ENCODE measurements at places on chromosomes 5 and 9. TPM values are rescaled to one million over a fixed set of nuclear protein-coding genes. Genes with fewer than 3 reads are reported as not detected.
A peak's percentile ranks its signal among the peaks of the same experiment; 100 is the strongest.

DNA sequence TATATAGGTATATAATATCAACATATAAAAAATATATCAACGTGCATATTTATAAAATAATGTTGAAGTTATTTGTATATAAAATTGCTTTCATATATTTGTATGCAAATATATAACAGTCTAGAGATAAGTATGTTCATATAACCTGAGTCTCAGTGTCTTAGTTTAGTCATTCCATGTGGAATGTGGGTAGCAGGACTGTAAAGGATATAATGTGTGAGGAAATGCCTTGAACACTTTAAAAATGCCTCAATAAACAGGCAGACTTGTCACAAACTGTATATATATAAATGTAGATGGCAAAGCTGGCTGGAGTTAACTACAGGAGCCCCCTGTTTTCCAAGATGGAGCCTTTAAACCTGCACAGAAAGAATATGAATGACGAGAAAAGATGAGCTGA is 48.4 kb downstream of the CCDC125 start:
- no peak overlapping the region for H3K4me3 ChIP-seq
- no peaks in the 10 kb centered on the region for H3K4me1 ChIP-seq
- peaks cover 23% of the 10 kb centered on the region for H3K36me3 ChIP-seq
- H3K27me3 ChIP-seq: no peaks in the 10 kb centered on the region

DNA sequence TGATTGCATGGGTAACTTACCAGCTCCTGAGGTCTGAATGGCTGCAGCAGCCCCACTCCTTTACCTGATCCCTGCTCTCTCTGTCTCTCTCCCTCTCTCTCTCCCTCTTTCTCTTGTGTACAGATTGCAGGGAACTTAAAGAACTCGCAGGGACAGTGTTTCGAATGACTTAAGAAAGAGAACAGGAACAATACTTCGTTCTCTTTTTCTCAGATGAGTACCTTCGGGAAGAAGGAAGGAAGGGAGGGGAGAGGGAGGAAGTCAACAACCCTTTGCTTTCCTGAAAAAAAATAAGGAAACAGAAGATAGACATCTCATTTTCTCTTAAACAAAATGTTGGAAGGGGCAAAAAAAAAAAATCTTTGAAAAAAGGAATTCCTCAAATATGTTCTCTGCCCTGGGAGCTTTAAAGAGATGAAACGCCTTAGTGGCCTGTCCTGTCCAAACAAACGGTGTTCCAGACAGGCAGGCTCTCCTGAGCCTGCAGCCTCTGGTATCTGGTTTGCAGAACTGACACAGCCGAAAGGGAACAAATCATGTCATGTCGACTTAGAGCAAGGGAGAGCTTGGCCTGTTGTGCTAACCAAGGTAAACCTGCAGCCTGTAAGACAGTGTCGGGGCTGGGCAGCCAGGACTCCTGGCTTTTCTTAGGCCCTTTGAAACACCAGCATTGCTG is at the start of gene ZNF366:
Gene ZNF366, minus strand, starts transcription at position 180 of the 676 bp plus-strand sequence. CDS start 45,914 bp downstream, outside the sequence.
- peaks cover 3% of the 10 kb centered on the region for H3K4me1 ChIP-seq
- H3K36me3 ChIP-seq: no peaks in the 10 kb centered on the region
- H3K27me3 ChIP-seq: peaks cover 15% of the 10 kb centered on the region

GRCh38 chr9:110874963-110875674 is 163.2 kb downstream of the LPAR1 start:
- H3K36me3 ChIP-seq: no peaks in the 10 kb centered on the region
- H3K27ac ChIP-seq: no peak overlapping the region
- peaks cover 4% of the 10 kb centered on the region for H3K27me3 ChIP-seq
- peaks cover 4% of the 10 kb centered on the region for H3K4me1 ChIP-seq
- DNase-seq: no peak

- H3K27ac ChIP-seq: peak overlapping the region; percentile 34
- H3K4me3 ChIP-seq: no peak overlapping the region
- DNase-seq: no peak
- no peaks in the 10 kb centered on the region for H3K27me3 ChIP-seq
Measured at GRCh38 chr9:136947028-136947891, 2.2 kb downstream of the C8G start.

Gene ARL14EPL
- total RNA-seq: not detected

Gene LRRC70
- total RNA-seq: 0.97 TPM

DNA sequence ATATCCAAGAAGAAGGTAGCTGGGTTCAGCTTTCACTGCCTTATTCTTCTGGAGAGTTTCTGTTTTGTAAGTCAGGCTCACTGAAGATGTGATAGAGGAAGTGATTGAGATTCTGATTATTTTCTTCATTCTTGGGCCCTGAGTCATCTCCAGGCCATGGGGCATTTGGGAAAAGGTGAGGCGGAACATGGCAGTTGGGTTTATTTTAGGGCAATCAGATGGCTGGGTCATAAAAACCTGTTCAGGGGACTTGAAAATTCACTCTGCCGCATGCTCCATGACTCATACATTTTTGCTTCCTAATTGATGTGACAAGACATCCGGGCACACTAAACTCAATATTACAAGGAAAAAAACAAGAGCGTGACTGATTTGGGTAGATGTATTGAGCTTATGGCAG is 265.7 kb upstream of the KLF4 start:
- no peaks in the 10 kb centered on the region for H3K4me1 ChIP-seq
- no peaks in the 10 kb centered on the region for H3K27me3 ChIP-seq
- no peaks in the 10 kb centered on the region for H3K36me3 ChIP-seq
- no peak for DNase-seq
- no peak overlapping the region for H3K4me3 ChIP-seq
- H3K27ac ChIP-seq: no peak overlapping the region

DNA sequence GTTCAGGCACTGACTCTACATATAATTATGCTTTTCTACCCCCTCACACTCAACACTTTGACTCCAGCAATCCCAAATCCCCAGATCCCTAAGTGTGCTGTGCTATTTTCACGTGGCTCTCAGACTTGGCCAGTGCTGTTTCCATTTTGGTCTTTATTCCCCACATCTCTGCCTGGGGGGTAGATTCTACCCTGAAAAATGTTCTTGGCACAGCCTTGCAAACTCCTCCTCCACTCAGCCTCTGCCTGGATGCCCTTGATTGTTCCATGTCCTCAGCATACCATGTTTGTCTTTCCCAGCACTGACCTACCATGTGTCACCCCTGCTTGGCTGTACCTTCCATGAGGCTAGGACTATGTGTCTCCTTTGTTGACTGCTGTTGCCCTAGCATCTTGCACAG is 43.0 kb downstream of the FXN start:
- H3K27ac ChIP-seq: no peak overlapping the region
- no peak overlapping the region for H3K4me3 ChIP-seq
- no peak for DNase-seq
- peaks cover 2% of the 10 kb centered on the region for H3K36me3 ChIP-seq
- H3K4me1 ChIP-seq: no peaks in the 10 kb centered on the region

Gene CCL21
- total RNA-seq: not detected

- H3K27ac ChIP-seq: no peak overlapping the region
- no peak overlapping the region for H3K4me3 ChIP-seq
- DNase-seq: no peak
- H3K36me3 ChIP-seq: no peaks in the 10 kb centered on the region
Measured at GRCh38 chr5:78630047-78630446, 18.5 kb downstream of the LHFPL2 start.

DNA sequence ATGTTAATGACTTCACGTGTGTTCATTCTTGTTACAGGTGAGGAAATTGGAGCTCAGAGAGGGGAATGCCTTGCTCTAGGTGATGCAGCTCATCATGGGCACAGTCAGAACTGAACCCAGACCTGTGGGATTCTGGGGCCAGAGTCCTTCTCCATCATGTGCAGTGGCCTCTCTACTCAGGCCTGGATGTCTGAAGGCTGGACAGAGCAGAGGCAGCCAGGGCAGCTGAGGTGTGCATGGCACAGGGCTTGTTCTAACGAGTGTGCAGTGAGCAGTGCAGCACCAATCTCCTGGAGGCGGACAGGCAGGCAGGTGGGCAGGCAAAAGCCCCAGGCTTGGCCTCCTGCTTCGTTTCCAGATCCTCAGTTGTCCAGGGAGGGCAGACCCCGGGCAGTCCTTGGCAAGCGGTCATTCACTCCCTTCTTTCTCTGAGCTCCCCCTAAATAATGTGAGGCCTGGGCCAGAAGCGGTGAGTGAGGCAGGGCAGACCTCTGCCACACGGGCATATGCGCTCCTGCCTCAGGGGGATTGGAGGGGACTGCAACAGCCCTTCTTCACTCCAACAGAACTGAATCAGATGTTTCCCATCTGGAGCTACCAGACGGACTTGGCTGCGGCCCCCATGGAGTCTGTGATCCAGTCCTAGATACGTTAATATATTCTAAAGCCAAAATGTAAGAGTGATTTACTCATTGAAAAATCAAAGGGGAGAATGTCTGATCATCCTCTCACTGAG is 68.7 kb upstream of the FSTL4 start:
- peaks cover 4% of the 10 kb centered on the region for H3K4me1 ChIP-seq
- H3K36me3 ChIP-seq: no peaks in the 10 kb centered on the region
- DNase-seq: no peak
- peaks cover 14% of the 10 kb centered on the region for H3K27me3 ChIP-seq

- H3K4me3 ChIP-seq: no peak overlapping the region
- H3K36me3 ChIP-seq: no peaks in the 10 kb centered on the region
Measured at GRCh38 chr5:156312897-156313694, 13.9 kb upstream of the SGCD start.

- DNase-seq: peak; percentile 56
- H3K27me3 ChIP-seq: no peaks in the 10 kb centered on the region
- H3K4me1 ChIP-seq: peaks cover 37% of the 10 kb centered on the region
- H3K36me3 ChIP-seq: no peaks in the 10 kb centered on the region
- peak overlapping the region; percentile 90 for H3K4me3 ChIP-seq
Measured at GRCh38 chr9:70420441-70421271, 6.2 kb upstream of the KLF9 start.

GRCh38 chr5:74205767-74206578 is 434.6 kb downstream of the ENC1 start:
- peaks cover 2% of the 10 kb centered on the region for H3K27me3 ChIP-seq
- peaks cover 3% of the 10 kb centered on the region for H3K4me1 ChIP-seq
- no peaks in the 10 kb centered on the region for H3K36me3 ChIP-seq
- H3K27ac ChIP-seq: no peak overlapping the region
- H3K4me3 ChIP-seq: no peak overlapping the region
- DNase-seq: no peak

GRCh38 chr5:133758641-133759040 is 146.3 kb upstream of the FSTL4 start:
- H3K4me3 ChIP-seq: no peak overlapping the region
- no peaks in the 10 kb centered on the region for H3K4me1 ChIP-seq
- no peak overlapping the region for H3K27ac ChIP-seq
- DNase-seq: no peak
- peaks cover 29% of the 10 kb centered on the region for H3K27me3 ChIP-seq
- H3K36me3 ChIP-seq: no peaks in the 10 kb centered on the region

DNA sequence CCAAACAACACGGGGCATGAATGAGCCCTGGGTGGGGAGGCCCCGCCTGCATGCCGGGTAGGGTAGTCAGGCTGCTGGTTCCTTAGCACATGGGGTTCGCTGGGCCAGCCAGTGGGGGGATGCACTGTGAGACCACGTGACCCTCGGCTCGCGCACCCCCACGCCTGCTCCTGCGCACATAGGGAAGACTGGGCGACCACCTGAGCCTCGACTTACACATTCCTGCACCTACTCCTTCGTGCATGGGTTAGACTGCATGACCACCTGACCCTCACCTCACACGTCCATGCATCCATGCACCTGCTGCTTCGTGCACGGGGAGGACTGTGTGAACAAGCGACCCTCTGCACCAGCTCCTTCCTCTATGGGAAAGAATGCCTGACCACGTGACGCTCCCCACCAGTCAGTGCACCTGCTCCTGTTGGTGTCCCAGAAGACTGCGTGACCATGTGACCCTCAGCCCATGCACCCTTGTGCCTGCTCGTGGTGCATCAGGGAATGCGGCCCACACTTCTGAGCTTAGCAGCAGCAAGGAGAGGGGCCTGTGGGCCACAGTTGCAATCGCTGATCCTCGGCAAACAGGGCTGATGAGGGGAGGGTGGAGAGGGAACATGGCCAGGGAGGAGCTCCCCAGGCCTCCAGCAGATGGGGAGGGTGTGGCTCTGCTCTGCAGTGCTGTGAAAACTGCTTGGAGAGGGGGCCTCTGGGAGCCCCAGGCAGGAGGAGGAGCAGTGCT is 18.1 kb downstream of the LPCAT1 start:
- H3K4me3 ChIP-seq: no peak overlapping the region
- H3K4me1 ChIP-seq: peaks cover 14% of the 10 kb centered on the region
- DNase-seq: no peak

GRCh38 chr9:842635-843426 is 1.3 kb downstream of the DMRT1 start:
- H3K36me3 ChIP-seq: no peaks in the 10 kb centered on the region
- H3K4me1 ChIP-seq: peaks cover 4% of the 10 kb centered on the region
- H3K27me3 ChIP-seq: peaks cover 57% of the 10 kb centered on the region
- DNase-seq: no peak
- H3K4me3 ChIP-seq: no peak overlapping the region
- no peak overlapping the region for H3K27ac ChIP-seq

Gene NXNL2
- not detected for total RNA-seq

DNA sequence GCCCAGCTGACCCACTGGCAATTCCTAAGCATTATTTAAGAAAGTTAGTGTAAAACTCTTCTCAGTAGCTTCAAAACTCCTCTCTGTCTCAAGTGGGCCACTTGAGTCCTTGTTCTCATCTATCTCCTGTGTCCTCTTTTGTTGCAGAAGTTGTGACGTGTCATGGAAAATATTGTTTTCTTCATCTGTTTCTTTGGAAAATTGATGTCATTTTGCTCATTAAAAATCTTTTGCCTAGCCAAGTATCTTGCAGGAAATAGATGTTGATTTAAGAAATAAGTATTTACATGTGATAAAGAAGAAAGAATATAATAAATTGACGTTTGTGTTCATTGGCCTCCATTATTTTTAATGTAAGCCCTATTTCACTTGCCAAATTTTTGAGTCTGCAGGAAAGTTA is 1158.4 kb upstream of the SEMA6A start:
- H3K27ac ChIP-seq: no peak overlapping the region
- no peaks in the 10 kb centered on the region for H3K36me3 ChIP-seq
- no peak overlapping the region for H3K4me3 ChIP-seq

Gene PRRX2
- not detected for total RNA-seq

DNA sequence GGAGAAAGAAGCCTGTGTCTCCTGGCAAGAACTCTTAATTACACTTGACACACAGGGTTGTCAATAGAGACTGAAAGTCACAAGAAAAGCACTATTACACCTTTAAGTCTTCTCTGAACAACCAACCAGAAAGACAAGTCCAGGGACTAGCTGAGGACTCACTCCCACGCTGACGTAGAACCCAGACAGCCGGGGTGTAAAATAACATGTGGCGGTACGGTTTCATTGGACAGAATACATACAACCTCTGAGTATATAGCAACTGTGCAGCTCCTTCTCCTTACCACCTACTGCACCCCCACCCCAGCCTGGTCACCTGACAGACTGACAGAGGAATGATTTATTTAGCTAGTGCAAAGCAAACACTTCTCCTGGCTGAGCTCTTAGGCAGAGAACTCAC is 103.4 kb upstream of the RASEF start:
- no peak for DNase-seq
- H3K4me3 ChIP-seq: no peak overlapping the region
- no peaks in the 10 kb centered on the region for H3K36me3 ChIP-seq
- no peaks in the 10 kb centered on the region for H3K4me1 ChIP-seq
- no peak overlapping the region for H3K27ac ChIP-seq
- no peaks in the 10 kb centered on the region for H3K27me3 ChIP-seq

- H3K4me3 ChIP-seq: no peak overlapping the region
- no peaks in the 10 kb centered on the region for H3K4me1 ChIP-seq
- no peak overlapping the region for H3K27ac ChIP-seq
- no peak for DNase-seq
- peaks cover 3% of the 10 kb centered on the region for H3K27me3 ChIP-seq
- no peaks in the 10 kb centered on the region for H3K36me3 ChIP-seq
Measured at GRCh38 chr5:128216860-128217531, 133.4 kb downstream of the SLC12A2 start.

Gene CKS2
- total RNA-seq: 204 TPM

- H3K36me3 ChIP-seq: no peaks in the 10 kb centered on the region
- H3K27ac ChIP-seq: no peak overlapping the region
- H3K27me3 ChIP-seq: no peaks in the 10 kb centered on the region
- no peak overlapping the region for H3K4me3 ChIP-seq
Measured at GRCh38 chr5:31759925-31760324, 121.0 kb downstream of the PDZD2 start.
